ENCODE measurements at places on chromosomes 7 and 10.
A peak's percentile ranks its signal among the peaks of the same experiment; 100 is the strongest.

DNA sequence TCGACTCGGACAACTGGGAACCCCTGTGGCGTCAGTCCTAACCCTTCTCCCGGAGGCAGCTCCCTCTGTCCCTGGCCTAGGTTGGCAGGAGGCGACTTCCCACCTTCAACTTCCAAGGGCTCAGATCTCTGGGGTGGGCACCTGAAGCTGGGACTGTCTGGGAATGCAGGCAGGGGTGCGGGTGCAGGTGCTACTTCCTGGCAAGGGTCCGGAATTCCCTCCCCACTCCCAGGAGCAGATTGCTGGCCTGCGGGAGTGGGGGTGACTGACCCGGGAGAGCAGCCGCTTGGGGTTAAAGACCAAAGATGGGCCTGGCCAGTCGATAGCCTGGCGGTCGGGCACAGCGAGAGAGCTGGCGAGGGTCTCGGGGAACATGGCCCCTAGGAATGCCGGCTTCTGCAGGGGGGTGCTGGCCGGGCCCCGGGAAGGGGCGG lies 387 bp downstream of the EPHA1 start:
- no peak for DNase-seq

- DNase-seq = no peak
Observed at GRCh38 chr7:150451833-150452461, 1.5 kb downstream of the GIMAP8 start.

GRCh38 chr10:77189075-77189474 lies 448.5 kb downstream of the KCNMA1 start:
- DNase-seq = no peak

DNA sequence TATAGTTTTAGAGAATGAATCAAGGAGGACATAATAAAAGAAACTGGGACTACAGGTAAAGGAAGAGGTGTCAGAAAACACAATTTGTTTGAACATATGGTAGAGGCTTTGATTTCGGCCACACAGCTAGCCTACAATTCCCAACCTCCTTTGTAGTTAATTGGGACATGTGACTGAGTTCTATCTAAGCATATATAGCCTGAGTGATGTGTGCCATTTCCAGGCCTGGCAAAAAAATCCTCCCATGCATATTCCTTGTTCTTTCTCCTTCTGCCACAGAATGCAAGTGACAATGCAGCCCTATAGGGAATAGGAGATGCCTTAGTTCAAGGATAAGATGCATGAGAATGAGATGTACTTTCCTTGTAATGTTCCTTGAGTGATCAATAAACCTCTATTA lies 590.7 kb upstream of the STEAP1 start:
- DNase-seq = no peak

DNA sequence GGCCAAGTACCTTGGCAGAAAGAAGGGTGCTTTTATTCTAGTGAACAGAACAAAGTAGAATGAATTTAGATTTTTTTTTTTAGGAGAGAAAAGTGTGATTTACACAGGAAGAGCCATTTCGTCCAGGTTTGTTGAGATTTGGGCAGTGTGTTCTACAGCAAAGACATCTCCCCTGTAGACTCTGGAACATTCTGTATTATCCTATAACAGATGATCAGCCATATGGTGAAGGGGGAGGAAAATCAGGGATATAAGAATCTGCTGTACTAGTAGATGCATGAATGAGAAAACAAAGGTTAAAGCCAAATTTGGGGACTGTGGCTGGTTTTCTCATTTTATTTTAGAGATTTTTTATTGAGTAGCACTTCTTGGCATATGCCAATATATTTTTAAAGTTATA lies 453.7 kb upstream of the LRRTM3 start:
- no peak for DNase-seq

GRCh38 chr7:98202367-98203195 lies 8.7 kb upstream of the BHLHA15 start:
- no peak for DNase-seq

- DNase-seq = no peak
Observed at GRCh38 chr7:139571651-139572050, 48.2 kb downstream of the CLEC2L start.

DNA sequence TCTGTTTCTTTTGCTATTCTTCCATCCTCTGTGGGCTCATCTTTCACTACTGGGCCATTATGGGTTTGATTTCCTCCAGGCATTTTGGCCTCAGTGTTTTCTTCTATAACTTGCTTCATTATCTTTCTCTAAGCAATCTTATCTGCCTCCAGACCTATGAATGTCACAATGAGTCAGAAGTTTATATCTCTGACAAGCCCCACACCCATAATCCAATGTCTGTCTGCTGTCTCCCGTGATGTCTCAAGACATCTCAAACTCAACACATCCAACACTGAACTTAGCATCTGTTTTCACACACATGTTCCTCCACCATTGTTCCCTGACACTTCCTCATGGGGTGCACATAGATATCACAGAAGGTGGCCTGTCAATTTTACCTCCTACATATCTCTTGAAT lies 46.7 kb upstream of the RHOBTB1 start:
- DNase-seq = no peak

DNA sequence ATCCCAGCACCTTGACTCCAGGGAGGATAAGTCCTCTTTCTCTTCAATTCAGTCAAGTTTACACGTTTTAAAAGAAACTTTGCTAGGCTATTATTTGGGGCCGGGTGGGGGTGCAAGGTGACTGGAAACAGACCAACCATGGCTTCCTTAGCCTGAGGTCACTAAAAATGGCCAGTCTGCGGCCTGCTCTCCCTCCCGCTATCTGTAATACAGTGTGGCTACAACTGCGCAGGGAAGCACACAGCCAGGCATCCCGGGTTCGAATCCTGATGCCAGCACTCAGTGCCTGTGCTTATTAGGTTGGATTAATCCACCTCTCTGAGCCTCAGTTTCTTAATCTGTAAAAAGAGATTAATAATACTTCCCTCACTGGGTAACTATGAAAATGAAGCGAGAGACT lies 19.5 kb downstream of the ATP6V1F start:
- DNase-seq = no peak

GRCh38 chr10:69180525-69181204 lies 631 bp downstream of the SUPV3L1 start:
- no peak for DNase-seq

- no peak for DNase-seq
Observed at GRCh38 chr10:24209432-24209771, 464 bp downstream of the KIAA1217 start.

DNA sequence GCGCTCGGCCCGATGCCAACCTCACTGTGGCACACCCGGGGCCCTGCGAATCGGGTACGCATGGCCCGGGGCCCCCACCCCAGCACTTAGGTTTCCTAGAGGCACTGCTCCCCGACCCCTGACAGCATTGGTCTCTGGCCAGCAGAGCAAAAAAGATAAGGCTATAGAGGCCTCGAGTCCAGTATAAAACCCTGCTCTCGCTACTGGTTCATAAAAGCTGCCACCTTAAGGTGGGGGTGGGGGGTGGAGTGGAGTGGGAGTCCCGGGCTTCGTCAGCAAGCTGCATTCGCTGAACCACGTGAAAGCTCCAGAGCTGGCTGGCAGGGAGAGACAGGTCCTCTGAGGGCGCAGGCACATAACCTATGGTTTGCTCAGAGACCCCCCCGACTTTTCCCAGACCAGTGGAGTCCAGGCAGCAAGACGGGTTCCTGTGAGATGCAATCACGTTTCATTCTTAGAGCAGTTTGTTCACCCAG lies 1.3 kb downstream of the KAZALD1 start:
- DNase-seq = no peak

GRCh38 chr10:89793649-89794254 lies 92.4 kb downstream of the KIF20B start:
- DNase-seq = no peak

GRCh38 chr7:95897557-95898251 lies 125.3 kb downstream of the DYNC1I1 start:
- DNase-seq = no peak

GRCh38 chr10:13853854-13854253 lies 267.1 kb downstream of the PRPF18 start:
- DNase-seq = no peak

DNA sequence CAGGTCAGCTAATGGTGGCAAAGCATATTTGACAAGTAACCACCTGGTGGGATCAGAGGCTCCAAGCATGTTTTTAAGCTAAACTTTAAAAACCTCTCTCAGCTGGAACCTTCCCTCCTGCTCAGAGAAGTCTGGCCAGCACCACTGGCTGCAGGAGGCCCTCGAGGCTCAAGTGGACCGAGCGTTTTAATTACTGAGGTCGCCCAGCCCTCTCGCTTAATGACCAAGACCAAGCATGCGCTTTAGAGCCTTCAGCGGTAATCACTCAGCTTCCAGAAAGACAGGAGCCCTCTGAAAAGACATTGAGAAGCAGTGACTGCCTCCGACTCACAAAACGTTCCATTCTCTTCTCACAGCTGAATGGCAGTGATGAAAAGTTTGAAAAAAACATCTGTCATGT lies 383.4 kb upstream of the ADARB2 start:
- DNase-seq = no peak

- no peak for DNase-seq
Observed at GRCh38 chr10:37680243-37680683, 177.1 kb downstream of the ZNF248 start.

DNA sequence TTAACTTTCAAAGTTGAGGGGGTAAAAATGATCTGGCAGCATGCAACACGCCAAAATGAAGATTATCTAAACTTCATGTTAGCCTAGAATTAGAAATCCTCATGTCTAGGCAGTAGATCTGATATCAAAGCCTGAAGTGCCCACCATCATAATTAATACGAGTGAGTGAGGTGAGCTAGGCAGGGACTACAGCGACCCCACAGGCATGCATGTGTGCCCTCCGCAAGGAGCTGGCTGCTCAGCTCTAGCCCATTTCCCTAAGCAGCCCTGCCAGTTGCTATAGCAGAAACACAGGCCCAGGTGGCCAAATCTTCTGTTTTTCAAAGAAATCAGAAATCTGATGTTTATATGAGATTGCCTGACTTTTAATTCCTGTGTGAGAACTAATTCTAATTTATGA lies 93.1 kb upstream of the IFRD1 start:
- DNase-seq = no peak

DNA sequence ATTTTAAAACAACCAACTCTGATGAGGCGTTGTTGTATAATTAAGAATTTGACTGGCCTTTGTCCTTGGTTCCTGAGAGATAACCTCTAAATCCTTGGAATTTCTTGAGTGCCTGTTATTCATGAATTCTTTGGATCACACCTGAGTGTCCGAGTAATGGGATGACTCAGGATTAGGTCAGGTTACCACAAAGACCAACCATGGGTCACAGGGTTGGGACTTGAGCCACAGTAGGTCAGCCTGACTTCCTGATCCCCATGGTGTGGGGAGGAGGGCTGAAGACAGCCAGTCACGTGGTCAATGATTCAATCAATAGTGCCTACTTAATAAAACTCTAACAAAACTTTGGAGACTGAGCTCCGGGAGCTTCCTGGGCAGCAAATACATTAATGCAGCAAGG lies 192.5 kb downstream of the GFRA1 start:
- no peak for DNase-seq

- DNase-seq = peak; percentile 29
Observed at GRCh38 chr7:925601-926000, 28.9 kb downstream of the ADAP1 start.

DNA sequence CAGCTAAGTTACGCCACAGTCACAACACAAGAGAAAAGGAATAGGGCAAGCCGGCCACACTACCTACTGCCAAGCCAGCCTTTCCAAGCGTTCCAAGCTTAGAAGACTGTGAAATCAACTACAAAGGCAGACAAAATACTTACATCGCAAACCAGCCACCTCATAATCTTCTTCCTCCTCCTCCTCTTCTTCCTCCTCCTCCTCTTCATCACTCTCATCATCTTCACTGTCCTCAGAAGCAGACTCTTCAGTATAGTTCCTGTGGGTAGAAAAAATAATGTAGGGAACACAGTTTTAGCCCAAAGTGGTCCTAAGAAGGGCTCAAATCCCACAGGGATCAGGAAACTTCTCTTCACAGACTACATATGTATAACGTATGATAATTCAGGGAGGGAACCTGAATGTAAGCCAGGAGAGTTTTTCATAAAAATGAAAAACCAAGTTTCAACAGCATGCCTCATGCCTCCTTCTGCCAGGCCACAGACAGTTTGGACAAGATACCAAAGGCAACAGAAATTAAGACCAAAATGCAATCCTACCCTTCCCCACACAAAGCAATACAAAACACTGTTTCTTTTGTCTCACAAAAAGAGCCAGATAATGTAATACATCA lies 13.6 kb downstream of the FZD9 start:
- DNase-seq = no peak

GRCh38 chr10:71331736-71332135 lies 12.7 kb downstream of the SLC29A3 start:
- DNase-seq = no peak

GRCh38 chr7:26423436-26423835 lies 131.8 kb downstream of the SNX10 start:
- DNase-seq = no peak
